ENCODE measurements at places on chromosomes 1 and 21.

- peak; percentile 41 for DNase-seq
These were observed 29.1 kb upstream of the IFNGR2 start for GRCh38 chr21:33374080-33374449.

- no peak for DNase-seq
These were observed 11.0 kb downstream of the FAM163A start for GRCh38 chr1:179754041-179754624.

- no peak for DNase-seq
These were observed 30.9 kb downstream of the PDE9A start for GRCh38 chr21:42684109-42684916.

DNA sequence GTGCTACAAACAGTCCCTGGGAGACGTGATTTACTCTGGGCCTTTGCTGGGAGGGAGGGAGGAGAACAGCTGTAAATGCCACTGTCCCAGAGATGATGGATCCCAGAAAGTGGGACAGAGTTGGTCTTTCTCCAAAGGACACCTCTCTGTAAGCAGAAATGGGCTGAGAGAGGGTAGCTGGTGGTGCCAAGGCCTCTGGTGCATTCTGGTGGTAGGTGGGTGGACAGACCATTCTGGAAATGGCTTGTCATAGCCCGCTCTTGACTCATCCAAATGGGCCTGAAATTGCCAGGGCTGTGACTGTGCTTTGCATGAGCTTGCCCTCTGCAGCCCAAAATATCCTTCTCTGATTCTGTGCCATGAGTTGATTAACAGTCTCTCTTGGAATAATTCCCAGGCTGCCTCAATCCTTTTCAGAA lies 36.1 kb downstream of the CCDC185 start:
- no peak for DNase-seq

GRCh38 chr21:25215698-25216384 lies 391.4 kb downstream of the MRPL39 start:
- no peak for DNase-seq

DNA sequence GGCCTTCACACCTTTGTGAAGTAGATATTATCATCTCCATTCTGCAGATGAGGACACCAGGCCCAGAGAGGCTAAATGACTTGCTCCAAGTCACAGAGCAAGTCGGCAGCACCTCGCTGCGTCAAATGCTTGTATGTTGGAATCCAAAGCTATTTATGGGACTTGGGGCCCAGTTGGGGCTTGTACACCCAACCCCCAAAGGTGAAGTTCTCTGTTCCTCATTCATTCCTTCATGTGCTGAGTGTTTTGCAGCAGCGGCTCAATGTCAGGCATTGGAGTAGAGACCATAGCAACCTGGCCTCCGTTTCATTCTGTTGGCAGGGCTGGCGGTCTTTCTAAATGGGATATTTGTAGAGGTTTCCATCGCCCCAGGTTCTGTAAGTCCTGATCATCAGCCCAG lies 113.4 kb upstream of the SLC25A33 start:
- DNase-seq, result peak; percentile 55

DNA sequence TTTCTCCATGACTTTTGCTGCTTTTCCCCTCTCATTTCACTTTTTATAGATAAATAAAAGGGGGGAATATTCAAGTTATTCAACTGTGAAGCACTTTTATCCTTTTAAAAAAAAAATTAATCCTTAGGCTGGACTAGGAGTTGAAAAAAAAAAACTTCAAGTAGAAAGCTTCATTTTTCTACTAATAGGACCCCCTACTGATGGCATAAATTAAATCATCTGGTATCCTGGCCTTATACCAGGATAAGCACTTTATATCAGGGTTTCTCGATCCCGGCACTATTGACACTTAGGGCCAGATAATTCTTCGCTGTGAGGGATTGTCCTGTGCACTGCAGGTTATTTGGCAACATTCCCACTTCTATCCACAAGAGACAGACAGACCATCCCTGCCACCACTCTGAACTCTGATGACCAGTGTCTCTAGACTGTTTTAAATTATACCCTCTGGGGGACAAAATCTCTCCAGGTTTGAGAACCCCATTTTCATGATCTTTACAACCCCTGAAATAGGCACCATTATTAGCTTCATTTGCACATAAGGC lies 17.6 kb downstream of the USP33 start:
- DNase-seq, result no peak

GRCh38 chr1:16117369-16117768 lies 38.5 kb downstream of the EPHA2 start:
- DNase-seq, result no peak

- no peak for DNase-seq
These were observed 6.9 kb upstream of the DENND1B start for GRCh38 chr1:197781968-197782721.

- DNase-seq, result peak; percentile 25
These were observed 146.0 kb downstream of the RERE start for GRCh38 chr1:8671306-8671917.

DNA sequence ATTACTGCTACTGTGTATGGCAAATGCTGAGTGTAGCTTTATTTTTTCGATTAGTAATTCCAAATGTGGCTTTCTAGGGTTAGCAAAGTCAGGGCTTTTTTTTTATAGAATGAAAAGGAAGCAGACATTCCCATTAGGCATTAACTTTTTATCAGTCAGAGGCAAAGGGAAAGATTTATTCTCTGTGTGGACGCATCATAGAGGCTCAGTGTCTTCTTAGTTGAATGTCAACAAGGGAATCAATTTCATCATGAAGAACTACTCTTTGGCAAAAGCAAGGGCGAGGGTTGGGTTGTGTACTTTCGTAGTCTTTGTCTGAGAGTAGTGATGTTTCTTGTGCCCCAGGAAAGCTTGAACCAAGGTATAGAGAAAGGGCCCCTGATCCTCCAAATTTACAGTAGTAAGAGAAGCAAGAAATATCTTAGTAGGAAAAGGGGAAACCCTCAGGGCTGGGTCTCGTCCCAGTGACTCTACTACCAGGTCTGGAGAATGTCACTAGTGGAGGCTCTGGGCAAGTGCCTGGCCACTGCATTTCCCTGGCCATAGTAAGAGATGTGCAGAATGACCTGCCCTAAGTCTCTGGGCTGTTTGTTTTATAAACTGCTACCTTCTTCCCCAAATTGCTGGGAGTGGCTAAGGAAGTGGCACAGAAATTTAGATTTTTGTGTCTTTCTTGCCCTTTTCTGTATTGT lies 30.0 kb upstream of the MACF1 start:
- DNase-seq, result no peak

DNA sequence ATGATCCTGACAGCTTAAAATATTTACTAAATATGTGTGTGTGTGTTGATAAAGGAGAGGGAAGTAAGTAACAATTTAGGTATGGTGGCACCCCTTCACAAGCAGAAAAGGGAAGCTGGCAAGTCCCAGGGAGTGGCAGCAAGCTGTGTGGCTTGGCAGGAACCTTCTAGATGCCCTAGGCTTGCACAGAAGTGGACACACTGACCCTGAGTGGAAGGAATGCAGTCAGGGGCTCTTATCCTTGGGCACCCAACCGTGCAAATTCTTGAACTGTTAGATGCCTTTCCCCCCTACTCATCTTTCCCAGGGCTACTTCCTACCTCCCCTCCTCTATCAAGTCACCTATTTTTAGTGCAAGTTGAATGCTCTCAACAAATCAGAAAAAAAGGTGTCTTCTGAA lies 18.9 kb downstream of the ACP6 start:
- no peak for DNase-seq

GRCh38 chr1:172944931-172945330 lies 105.8 kb downstream of the TNFSF18 start:
- no peak for DNase-seq

DNA sequence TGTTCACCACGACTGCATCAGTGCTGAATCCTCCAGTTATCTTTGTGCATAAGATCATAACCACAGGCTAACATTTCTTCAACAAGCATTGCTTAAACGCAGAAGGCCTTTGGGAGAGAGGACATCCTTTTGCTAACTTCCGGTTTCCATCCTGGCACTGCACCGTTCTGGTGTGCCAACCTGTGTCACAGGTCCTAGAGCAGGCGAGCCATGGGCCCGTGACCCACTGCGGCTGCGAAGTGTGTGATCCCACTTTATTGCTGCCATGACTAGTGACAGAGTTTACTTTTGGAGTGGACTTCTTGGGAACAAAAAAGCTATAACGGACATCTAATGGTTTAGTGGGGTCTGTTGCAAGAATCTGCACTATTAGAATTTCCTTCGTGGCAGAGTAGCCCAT lies 42.9 kb downstream of the ADAMTS5 start:
- DNase-seq, result no peak

GRCh38 chr1:111605576-111605975 lies 14.0 kb upstream of the RAP1A start:
- DNase-seq, result no peak

GRCh38 chr1:148388260-148389026 lies 94.7 kb downstream of the PPIAL4G start:
- DNase-seq, result peak; percentile 92

GRCh38 chr1:211135342-211135950 lies 1.5 kb upstream of the KCNH1 start:
- no peak for DNase-seq

GRCh38 chr1:176206006-176206960 lies 803 bp downstream of the COP1 start:
- DNase-seq, result peak; percentile 46

- DNase-seq, result no peak
These were observed 2.5 kb downstream of the BACE2 start for GRCh38 chr21:41170442-41170841.

GRCh38 chr1:171802207-171802606 lies 20.7 kb downstream of the METTL13 start:
- DNase-seq, result no peak

DNA sequence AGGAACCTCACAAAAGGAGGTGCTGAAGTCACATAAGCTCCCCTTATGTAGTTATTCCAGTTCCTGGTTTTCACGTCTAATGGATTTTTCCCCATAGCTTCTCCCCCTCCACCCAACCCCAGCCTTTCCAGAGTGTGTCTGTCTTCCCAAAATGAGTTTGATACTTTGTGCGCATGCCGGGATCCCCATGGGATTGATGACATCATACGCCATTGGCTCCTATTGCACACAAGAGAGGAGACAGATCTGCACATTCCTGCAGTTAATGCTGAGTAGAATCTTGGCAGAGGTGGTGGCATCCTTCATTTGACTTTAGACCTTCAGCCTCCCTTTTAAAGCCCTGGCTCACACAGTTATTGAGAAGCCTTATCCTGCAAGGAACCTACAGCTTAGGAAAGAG lies 71.4 kb downstream of the DDR2 start:
- DNase-seq, result no peak

DNA sequence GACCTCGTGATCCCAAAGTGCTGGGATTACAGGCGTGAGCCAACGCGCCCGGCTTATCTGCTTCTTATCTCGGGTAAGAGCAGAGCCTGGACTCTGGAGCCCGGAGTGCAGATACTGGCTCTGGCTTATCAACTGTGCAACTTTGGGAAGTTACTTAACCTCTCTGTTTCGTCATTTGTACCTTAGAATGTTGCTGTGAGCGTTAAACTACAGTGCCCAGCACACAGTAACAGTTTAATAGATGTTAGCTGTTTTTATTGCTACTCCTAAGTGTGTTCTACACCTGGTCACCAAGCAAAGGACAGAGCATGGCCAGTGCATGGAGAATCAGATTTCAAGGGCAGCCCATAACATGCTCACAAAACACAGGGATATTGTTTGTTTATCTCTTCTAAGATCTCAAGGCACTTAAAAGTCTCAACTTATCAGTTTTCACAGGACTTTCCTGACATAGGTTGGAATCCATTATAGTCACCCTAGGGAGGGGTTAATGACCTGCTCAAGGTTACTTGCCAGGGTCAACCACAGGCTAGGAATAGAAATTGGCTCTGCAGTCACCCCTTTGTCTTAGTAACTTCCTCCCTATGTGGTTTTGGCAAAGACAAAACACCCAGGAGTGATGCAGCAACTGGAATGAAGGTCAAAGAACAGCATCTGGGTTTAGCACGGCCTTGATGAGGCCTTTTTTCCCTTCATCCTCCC lies 22.5 kb upstream of the SRP9 start:
- DNase-seq, result no peak

- DNase-seq, result no peak
These were observed 52.7 kb downstream of the ELF3 start for GRCh38 chr1:202063093-202063492.

DNA sequence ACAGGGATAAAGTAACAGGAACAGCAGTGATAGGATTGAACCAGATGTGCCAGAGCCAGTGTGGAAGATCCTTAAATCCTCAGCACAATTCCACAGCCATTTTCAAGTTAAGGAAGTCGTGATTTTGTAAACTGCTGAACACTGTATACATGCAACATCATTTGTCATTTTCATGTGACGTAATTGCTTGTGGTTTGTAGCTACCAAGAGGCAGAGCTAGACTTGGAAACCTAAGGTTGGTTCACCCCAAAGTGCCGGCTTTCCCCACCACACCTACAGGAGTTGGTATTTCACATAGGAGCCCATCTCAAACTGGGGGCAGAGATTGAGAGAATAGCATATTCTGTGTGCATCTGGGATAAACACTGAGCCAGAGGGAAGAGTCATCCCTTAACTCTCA lies 113.9 kb downstream of the CAPN8 start:
- DNase-seq, result no peak

DNA sequence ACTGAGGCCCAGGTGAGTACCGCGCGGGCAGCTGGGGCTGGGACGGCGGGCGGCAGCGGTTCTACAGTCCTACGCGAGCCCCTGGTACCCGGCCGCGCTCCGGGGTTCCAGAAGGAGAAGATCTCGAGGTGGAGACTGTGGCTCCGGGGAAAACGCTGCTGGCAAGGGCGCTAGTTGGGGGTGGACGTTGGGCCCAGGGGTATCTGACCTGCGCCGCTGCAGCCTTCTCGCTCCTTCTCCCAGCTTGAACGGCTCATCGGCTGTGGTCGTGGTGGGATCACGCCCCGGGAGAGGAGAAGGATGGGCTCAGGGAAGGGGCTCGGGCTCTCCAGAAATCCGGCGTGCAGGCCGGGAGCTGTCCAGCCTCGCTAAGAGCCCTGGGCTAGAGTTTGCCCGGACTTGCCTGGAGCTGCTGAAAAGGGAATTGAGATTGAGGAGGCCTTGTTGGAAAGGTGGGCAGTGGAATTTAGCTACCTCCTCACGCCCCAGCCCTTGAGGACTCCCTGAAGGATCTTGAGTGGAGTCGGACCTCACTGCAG lies 1.1 kb upstream of the POU3F1 start:
- no peak for DNase-seq

DNA sequence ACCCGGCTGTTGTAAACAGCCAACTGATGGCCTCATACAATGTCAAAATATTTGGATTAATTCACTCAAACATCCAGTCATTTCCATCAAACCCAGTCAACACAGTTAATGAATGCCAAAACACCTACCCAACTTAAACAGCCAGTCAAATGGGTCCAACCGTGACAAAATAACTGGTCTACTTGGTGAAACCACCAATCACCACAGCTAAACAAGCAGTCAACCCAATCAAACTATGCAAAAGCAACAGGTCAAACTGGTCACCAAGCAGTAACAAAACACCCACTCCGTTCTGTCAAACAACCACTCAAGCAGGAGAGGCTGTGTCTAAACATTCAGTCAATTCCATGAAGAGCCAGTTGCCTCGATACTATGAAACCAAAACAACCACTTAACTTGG lies 119.2 kb downstream of the FOXD2 start:
- DNase-seq, result no peak
